ENCODE measurements at places on chromosomes 4 and X.

DNA sequence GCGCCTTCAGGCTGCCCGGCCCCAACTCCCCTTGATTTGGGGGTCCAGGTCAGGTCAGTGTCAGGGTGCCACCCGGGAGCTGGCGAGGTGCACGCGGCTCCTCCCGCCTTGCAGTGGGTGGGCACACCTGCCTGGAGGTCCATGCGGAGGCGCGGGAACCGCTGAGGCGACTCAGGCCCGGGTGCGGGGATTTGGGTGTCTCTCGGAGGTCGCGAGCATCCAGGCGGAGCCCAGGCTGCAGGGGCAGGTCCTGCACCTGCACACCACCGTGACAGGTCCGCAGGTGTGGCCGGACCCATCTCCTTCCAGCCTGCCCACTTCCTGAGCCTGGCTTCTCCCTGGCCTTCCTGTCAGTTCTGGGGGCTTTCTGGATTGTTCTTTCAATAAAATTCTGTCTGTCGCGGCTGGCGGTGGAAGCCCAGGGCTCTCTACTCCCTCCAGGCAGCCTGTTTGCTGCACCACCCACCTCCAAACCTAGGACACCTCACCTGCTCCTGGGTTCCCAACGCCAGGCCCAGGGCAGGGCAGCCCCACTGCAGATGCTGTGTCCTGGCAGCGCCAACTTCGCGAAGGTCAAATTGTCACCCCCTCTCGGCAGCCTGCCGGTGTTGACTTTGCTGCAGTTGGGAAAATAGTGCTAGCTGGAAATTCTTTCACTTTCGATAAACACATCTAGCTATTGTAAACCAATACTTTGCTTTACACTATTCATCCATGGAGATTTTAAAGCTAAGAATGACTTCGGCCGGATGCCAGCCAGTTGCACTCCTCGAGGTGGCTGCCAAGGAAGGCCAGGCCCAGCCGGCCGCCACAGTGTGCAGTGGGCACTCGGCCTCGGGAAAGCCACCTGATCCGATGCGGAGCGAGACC, 35.9 kb downstream of the FGFRL1 start:
- no peak for DNase-seq

- DNase-seq, result no peak
These were observed 38.9 kb upstream of the RBPJ start for GRCh38 chr4:26281881-26282280.

DNA sequence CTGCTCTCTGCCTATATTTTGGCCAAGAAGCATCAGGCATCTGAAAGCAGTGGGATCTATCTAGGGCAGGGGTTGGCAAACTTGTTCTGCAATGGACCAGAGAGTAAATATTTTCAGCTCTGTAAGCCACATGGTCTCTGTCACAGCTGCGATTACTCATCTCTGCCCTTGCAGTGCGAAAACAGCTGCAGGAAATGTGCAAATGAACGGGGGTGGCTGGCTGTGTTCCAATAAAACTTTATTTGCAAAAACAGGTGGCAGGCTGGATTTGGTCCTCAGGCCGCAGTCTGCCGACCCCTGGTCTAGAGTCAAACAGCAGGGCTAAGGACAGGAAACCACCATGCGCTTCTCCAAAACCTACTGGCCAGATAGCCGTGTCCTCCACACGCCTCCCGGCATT, 48.6 kb downstream of the ACOX3 start:
- DNase-seq, result no peak

DNA sequence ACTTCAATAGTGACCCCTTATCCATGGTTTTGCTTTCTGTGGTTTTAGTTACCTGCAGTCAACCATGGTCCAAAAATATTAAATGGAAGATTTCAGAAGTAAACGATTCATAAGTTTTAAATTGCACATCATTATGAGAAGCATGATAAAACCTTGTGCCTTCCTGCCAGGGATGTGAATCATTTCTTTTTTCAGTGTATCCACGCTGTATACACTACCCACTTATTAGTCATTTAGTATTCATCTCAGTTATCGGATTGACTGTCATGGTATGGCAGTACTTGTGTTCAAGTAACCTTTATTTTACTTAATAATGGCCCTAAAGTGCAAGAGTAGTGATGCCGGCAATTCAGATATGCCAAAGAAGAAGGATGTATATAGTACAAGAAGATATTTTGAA, 37.7 kb upstream of the TASL start:
- no peak for DNase-seq

All from activated T-cell treated with anti-CD3 and anti-CD28 coated beads for 4 hours (primary cell).